Brain pericyte (primary cell): ENCODE measurements at places on chromosomes 4 and X.

DNA sequence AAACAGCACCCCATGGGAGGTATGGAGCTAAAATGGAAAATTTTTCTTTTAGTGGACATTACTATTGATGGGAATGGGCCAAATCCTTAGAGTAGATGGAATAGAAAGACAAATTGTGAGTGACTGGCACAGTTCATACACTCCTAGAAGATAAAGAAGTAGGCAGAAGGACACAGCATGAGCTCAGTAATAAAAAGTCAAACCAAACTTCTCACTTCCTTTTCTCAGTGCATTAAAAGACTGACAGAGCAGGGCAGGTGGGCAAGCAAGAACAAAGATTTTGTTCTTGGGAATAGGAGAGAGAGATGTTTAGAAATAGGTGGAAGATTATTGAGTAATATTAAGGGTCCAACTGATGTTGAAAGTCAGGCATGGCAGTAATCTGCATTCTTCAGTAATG lies 132.5 kb downstream of the ATP10D start:
- DNase-seq: no peak

DNA sequence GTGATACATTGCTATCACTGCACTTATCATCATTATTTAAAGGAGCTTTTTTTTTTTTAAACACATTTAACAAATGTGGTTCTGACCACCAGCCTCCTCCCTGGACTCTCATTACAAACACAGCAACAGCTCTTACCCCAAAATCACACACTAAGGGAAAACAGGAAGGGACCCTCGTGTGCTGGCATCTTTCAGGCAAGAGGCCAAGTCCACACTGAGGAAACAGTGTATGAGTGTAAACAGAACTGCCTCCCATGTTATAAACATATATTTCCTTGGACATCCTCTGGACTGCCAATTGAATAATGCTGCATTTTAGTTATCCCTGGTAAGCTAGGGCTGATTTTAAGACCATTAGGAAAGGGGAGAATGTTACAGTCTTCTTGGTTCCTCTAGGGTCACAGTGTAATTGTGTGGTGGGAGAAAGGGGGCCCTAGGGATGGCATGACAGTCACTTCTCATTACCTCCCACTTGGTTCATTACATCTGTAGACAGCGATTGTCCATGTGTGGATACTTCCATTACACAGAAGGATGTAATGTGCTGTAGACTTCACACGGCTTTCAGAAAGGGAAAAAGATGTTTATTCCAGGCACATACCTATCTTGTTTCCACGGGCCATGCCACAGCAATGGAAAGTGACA lies 244.6 kb upstream of the TET2 start:
- no peak for DNase-seq

- DNase-seq: no peak
Observed at GRCh38 chrX:9369802-9370291, 95.0 kb upstream of the TBL1X start.

- no peak for DNase-seq
Observed at GRCh38 chr4:170413951-170414350, 324.2 kb upstream of the AADAT start.

DNA sequence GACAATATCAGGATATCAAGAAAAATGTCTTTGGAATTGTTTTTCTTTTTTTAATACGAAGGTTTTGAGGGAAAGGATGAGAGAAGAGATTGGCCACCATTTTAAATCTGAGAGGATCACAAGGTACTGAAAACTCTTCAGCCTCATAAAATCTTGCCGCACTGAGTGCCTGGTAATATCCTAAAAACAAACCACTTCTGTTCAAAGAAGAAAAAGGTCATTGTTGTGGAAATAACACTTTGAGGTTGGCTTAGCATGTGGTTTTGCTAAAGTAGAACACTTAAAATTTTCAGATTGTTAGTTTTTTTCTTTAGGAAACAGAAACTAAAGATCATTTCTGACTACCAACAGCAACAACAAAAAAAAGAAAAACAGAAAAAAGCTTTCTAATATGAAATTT lies 1.0 kb upstream of the CLDN22 start:
- no peak for DNase-seq

DNA sequence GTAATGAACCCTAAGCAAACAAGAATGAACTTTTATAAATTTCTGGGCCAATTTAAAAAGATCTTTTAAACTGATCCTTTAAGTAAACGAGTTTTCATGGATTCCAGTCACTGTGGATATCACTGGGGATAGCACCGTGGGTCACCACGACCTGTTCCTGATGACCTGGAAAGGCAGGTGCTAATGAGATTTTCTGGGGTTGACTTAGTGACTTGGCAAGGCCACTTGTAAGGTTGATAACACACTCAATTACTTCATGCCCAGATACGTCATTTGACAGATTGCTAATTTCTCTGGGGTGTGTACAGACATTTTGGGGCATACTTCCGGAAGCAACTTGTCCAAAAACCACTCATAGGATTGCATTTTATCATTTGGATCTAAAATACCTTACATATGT lies 24.5 kb downstream of the PDLIM3 start:
- no peak for DNase-seq

DNA sequence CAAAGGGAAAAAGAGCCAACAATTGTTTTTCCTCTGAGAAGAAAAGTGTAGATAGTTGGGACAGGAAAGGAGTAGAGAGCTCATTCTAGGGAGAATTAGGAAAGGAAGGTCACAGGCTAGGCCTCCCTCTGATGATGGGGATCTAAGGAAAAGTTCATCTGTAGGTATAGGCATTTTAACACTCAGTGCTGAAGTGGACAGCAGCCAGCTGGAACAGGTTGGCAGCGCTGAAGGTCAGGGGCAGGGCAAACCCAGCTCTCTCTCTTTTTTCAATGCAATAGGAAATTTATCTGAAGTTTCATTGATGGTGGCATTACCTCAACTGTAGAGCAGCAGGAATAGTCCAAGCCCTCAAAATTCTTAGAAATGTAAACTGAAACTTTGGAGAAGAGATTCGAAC lies 98.5 kb upstream of the ETNPPL start:
- DNase-seq: no peak

DNA sequence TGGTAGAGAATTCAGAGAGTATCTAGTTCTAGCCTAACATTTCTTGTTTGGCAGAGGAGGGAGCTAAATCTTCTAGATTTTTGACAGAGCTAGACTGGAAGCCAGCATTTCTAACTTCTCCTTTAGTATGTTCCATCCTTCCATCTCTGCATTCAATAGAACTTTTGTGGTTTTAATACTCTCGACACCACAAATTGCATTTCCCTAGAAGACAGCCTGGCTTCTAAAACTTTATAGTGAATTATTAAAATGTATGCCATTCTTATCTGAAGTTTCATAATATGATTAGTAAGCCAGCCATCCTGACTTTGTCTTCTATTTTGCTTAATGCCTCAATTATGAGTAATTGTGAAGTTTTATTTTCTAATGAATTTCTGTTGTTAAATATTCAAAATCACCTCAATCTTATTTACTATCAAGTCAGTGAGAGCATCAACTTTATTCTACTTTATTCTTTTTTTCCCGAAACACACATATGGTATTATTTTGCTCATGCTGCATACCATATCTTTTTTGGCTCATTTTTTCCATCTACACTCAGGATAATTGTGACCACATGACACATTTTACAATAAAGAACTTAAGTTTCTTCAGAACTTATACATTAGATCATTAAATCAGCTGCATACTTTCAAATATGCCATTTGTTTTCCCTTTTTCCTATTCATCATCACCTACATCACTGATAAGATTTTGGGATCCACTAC lies 30.2 kb downstream of the EDNRA start:
- DNase-seq: no peak

DNA sequence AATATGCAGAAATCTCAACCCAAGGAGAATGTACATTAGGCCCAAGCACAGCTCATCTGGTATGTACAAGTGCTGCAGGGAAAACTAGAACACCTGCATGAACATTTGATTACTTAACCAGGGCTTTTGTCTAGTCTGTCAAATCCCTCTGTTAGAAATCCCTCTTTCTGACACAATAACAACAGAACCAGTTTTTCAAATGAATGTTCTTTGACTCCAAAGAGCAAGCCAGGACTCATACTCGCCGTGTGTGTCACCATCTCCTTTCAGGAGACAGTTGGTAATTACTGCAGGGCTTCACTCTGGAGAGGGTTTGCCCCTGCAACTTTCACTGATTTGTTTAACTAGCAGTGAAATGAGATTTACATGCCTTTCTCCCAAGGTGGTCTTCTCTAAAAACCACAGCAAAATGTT lies 143.0 kb upstream of the FAM241A start:
- DNase-seq: no peak

GRCh38 chrX:111169141-111169540 lies 73.2 kb downstream of the PAK3 start:
- no peak for DNase-seq

DNA sequence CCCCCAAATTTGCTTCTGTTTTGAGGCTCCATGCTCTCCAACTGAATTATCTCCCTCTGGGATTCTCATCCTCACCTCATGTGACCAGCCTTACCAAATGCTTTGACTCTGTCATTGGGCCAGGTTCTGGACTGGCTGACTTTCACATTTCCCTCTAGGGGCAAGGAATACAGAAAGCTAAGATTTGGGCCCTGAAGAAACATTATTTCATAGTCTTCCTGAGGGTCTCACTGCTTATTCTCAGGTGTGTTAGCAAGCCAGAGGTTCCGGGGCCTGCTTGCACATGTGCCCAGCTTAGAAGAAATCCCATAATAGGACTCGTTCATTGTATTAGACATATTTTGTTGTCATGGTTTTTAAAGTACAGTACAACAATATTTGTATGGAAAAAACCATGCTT lies 62.6 kb upstream of the TEX13D start:
- DNase-seq: no peak

DNA sequence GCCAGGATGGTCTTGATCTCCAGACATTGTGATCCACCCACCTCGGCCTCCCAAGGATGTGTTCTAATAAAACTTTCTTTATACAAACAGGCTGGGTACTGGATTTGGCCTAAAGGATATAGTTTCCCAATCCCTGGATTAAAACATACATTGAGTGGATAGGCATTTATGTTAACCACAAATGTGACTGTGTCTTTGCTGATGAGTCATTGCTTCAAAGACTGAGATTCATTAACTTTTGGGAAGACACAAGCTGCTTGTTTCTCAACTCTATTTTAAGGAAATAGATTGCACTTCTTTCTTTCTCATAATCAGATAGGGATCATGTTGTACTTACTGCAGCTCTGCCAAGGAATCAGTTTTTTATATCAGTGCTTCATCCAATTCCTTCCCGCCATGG lies 131.3 kb upstream of the AGA start:
- no peak for DNase-seq

DNA sequence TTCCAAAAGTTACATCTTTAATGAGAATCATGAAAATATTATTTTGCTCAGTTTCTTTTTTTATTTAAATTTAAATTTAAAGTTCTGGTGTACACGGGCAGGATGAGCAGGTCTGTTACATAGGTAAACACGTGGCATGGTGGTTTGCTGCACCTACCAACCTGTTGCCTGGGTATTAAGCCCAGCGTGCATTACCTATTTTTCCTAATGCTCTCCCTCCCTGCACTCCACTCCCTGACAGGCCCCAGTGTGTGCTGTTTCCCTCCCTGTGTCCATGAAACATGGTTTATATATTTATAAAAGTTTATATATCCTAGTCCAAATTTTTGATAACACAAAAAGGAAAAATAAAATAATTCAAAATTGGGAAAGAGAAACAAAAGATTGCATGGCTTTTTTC lies 4.0 kb downstream of the AFP start:
- DNase-seq: no peak

GRCh38 chr4:74527049-74527448 lies 82.1 kb downstream of the AREG start:
- DNase-seq: no peak

DNA sequence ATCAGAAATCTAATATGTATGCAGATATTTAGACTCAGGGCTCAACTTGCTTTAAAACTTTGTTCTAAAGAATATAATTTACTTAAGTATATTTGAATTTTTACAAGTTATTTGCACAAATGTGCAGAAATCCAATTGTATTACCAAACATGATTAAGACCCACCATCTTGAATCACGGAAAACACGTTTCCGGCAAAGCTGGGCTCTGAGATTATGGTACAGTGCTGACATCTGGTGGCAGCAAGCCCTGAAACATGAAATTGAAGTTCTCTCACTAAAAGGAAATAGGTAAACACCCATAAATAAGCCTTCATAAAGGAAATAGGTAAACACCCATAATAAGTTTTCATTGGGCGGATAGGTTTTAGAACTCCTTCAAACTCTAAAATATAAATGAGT lies 98.3 kb upstream of the MAOA start:
- no peak for DNase-seq

DNA sequence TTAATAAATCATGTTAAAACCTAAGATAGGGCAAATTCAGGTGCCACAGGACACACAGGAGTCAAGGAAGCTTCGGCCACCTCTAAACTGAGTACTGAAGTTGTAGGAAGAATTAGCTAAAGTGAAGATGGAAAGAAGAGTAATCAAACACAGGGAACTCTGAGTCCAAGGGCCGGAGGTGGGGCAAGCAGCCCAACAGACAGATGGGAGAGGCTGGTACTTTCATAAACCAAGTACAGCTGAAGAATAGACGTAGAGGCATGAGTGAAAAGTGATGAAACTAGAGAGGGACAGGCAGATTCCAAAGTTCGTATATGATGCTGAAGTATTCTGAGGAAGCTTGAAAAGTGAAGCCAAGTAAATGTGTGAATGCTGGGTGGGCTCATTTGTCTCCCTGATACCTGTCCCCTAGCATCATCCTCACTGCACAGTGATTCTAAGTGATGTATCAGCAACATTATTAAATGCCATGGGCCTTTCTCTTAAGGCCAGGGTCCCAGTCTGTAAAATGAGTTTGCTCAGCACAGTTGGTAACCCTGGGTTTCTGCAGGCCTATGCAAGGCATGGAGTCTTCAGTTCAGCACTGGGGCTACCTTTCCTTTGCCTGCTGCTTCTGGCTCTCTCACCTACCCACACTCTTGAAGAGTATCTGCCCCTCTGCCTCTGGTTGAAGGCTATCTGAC lies 203.3 kb downstream of the NR3C2 start:
- no peak for DNase-seq
